ENCODE measurements at places on chromosomes 12 and 14.
A peak's percentile ranks its signal among the peaks of the same experiment; 100 is the strongest.

DNA sequence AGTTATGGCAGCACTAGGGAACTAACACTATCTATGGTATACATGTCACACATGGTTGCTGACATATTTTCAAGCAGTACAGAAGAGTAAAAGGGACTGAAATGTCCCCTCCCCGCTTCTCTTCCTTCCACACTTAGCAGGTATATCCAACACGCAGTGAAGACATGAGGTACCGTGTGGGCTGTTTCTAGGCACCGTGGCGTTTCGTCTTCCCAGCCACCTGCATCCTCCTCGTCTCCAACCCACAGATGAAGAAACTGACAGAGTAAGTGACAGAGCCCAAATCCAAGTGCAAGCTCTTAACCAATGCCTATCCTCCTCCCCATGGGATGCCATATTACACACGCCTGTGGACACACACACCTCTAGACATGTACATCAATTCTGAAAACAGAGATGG is 32.4 kb downstream of the SLC8B1 start:
- DNase-seq, result no peak

DNA sequence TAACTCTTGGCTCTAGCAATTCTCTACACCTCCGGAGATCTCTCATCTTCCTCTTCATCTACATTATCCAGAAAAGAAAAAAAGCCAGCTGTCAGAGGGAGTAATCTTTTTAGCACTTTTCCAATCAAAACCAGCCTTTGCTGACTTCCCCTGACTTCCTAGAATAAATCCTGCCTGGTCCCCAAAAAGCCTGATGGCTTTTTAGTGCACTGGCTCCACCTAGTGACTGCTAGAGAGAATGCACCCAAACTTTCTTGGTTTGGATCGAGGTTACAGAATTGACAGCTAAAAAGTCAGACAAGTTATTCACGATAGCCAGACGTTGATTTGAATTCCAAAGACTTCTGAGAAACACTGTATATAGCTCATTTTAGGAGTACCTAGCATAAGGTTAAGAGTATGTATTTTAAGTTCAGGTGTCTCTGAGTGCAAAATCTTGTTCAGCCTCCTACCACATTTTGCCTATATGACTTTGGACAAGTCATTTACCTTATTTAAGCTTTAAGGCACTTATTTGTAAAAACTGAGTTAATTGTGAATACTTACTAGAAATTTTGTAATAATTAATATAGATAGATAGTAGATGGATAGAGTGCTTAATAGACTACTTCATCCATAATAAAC is 185.7 kb upstream of the GRIN2B start:
- DNase-seq, result peak; percentile 88

- DNase-seq, result no peak
Observed at GRCh38 chr12:123531091-123531490, 2.4 kb downstream of the RILPL1 start.

GRCh38 chr12:44377443-44378187 is 498.5 kb downstream of the NELL2 start:
- DNase-seq, result peak; percentile 63

DNA sequence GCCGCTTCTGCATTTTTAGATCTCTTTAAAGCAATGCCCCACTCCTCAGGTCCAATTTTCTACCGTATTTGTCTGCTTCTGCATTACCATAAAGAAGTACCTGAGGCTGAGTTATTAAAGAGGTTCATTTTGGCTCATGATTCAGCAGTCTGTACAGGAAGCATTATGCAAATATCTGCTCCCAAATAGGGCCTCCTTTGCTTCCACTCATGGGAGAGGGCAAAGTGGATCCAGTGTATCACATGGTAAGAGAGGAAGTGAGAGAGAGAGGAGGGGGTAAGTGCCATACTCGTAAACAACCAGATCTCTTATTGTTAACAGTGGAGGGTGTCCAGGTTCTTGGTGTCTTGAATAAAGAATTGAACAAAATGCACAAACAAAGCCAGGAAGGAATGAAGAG is 316.1 kb upstream of the SEL1L start:
- DNase-seq, result no peak

GRCh38 chr14:89138846-89139245 is 278.2 kb downstream of the FOXN3 start:
- DNase-seq, result no peak

DNA sequence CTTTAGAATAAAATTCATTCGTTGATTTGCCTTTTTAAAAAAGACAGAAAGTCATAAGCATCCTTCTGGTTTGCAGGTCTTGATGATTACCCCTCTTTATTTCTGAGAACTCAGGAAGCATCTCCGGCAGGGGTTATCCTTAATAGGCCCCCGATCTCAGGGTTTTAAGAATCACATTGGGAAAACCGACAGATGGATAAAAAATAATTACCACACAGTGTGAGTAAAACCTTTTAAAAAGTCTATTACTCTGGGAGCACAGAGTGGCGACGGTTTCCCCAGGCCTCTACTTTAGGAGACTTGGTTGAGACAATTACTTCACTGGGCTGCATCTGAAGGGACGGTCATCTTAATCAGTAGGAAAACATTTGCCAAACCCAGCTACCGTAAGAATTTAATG is 56.5 kb downstream of the KCNMB4 start:
- no peak for DNase-seq

GRCh38 chr14:80464531-80465149 is 253.3 kb upstream of the DIO2 start:
- no peak for DNase-seq

DNA sequence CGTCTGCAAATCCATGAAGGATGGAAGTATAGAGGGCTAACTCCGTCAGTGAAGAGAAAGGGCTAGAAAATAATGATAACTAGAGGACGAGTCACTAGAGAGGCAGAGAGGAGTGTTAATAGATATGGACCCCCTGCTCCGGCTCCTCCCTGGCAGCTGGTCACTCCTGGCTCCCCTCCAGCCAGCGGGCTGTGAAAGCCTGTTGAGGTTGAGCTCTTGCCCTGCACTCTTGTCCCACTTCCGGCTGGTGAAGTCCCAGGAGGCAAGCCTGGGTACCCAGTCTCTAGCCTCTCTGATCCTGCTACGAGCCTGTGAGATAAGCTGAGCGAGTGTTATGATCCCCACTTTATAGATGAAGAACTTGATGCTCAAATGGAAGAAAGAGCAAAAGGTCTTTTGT is 90.3 kb downstream of the RFX4 start:
- DNase-seq, result peak; percentile 3

Measured in NCI-H1694 (cell line).